ENCODE measurements at places on chromosomes 1 and 21.

GRCh38 chr1:76496871-76497270, 370.4 kb upstream of the ST6GALNAC5 start:
- no peak for DNase-seq

DNA sequence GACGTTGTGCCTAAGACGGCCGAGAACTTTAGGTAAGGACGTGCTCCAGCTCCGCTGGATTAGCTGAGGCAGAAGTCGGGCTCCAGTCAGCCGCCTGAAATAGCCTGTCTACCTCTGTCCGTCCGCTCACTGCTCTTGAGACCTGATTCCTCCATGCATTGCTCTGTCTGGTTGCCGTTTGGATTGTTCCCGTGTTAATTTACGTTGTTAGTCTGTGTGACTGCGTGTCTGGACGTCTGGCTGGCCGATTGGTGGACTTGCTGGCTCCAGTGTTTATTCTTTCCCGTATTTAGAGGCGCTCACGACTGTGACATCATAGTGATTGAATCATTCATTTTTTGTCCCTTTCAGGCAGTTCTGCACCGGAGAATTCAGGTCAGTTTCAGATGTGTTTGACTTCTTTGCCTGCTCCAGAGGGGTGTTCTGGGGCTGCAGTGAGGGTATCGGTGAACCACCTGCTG, 684 bp downstream of the PPIH start:
- DNase-seq = no peak

DNA sequence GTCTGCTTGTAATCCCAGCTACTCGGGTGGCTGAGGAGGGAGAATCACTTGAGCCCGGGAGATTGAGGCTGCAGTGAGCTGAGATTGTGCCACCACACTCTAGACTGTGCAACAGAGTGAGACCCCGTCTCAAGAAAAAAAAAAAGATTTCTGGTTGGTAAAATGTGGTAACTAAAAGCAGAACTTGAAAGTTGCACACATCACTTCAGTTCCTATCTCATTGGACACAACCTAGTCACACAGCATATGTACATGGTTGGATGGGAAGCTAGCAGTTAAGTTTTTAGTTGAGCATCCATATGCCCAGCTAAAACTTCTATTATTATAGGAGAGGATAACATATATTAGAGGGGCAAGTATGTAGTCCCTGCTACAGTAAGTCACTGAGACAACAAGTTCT, 22.1 kb downstream of the BCAS2 start:
- DNase-seq = no peak

GRCh38 chr1:54358503-54359168, 47.6 kb downstream of the SSBP3 start:
- no peak for DNase-seq

DNA sequence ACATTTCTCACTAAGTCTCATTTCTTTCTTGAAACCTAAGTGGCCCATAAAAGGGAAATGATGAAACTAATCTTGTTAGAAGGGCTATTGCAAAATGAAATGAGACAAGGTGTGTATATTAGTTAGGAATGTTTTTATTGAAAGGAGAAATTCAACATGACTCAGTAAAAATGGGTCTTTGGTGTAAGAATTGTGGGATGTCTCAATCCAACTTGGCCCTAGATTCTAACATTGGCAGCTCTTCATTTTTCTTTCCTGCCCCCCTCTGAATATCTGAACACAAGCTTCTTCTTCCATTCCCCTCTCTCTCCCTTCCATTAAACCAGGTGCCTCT, 26.8 kb upstream of the TARBP1 start:
- DNase-seq = no peak

DNA sequence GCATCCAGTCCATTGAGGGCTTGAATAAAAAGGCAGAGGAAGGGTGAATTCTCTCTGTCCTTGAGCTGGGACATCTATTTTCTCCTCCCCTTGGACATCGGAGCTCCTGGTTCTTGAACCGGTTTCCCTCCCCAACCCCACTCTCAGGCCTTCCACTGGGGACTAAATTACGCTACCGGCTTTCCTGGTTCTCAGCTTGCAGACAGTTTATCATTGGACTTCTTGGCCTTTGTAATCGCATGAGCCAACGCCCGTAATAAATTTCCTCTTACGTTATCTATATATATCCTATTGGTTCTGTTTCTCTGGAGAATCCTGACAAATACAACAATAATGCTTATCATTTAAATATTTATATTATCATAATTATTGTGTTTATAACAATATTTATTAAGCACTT, 20.4 kb upstream of the COL9A2 start:
- no peak for DNase-seq

- DNase-seq = no peak
Measured at GRCh38 chr21:9772348-9772672, 749.1 kb upstream of the TPTE start.

- no peak for DNase-seq
Measured at GRCh38 chr1:209766051-209766450, 10.2 kb downstream of the TRAF3IP3 start.

- DNase-seq = no peak
Measured at GRCh38 chr21:40253112-40253511, 385.9 kb downstream of the PCP4 start.

DNA sequence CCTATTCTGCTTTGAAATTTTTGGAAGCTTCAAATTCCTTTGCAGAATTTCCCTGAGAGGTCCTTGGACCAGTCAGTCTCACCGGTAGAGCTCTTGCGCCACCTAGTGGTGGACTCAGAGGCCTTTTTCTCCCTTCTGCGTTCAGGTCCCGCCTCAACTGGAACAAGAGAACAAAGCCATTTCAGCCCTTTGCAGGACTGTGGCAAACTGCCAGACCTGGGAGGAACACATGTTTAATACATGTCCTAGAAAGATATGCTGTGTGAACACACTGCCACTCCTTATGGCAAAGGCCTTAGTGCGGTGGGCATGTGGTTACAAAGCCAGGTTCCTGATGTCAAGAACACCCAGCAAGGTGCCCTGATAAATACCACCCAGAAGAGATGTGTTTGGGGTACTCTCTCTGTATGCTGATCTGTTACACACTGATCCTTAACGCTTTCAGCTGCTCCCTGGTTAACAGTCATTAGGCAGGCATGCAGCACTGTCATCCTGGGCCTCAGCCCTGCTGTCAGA, 82.2 kb upstream of the SSX2IP start:
- peak; percentile 74 for DNase-seq

DNA sequence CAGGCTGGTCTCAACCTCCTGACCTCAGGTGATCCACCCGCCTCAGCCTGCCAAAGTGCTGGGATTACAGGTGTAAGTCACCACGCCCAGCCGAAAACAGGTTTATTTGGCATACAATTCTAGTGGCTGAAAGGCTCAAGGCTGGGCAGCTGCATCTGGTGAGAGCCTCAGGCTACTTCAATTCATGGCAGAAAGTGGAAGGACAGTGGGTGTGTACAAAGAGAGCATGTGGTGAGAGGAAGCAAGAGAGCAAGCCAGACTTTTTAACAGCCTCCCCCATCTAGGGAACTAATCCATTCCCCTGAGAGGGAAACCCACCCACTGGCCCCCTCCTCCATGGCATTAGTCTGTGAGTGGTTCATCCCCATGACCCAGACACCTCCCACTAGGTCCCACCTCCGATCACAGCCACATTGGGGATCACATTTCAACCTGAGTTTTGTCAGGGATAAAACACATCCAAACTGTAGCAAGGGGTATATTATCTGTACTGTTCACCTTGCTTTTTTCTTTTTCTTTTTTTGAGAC, 9.5 kb downstream of the BMP8A start:
- DNase-seq = no peak

DNA sequence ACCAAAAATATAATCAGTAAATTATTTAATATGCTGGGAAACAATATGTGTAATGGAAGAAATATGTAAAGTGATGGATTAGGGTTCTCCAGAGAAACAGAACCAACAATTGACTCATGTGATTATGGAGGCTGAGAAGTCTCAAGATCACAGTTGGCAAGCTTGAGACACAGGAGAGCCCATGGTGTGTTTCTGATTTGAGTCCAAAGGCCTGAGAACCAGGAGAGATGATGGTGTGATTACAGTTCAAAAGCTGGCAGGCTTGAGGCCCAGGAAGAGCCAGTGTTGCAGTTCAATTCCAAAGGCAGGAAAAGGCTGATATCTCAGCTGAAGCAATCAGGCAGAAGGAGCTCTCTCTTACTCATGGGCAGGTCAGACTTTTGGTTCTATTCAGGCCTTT, 138.8 kb upstream of the NBPF11 start:
- no peak for DNase-seq

DNA sequence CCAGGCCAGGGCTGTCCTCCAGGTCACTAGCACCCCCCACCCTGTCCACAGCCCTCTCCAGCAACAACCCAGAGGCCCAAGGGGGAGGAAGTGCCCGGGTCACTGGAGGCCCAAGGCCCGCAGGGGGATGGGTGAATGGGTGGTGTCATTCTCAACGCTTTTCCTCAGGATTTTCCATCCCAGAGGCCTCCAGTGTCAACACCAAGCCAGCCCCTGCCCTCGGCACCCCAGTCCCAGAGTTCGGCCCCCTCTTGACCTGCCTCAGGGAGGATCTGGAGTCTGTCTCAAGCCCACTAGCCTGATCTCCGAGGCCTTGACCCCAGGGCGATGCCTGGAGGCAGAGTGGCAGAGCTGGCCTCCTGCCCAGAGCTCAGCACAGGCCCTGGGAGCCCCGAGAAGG, 5.1 kb downstream of the TMEM82 start:
- DNase-seq = no peak

DNA sequence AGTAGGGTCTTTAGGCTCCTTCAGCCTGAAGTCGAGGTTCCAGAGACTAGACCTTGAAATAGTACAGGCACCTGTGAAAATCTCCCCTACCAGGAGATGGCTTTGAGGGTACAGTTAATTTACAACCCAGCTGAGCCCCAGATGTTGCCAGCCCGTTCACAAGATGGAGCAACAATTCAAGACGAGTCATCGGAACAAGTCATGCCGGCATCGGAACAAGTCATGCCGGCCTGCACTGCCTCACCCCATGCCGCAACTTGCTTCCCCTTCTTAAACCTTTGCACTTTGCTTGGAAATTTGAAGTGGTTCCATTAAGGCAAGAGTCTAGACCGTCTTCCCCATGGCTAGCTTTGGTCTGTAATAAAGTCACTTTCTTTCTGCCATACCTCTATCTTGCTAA, 16.0 kb downstream of the HHAT start:
- DNase-seq = no peak

GRCh38 chr1:212914789-212915188, 35.6 kb upstream of the VASH2 start:
- no peak for DNase-seq

GRCh38 chr1:199273837-199274379, 635.1 kb downstream of the PTPRC start:
- peak; percentile 27 for DNase-seq

GRCh38 chr1:205285381-205286101, 36.0 kb downstream of the NUAK2 start:
- no peak for DNase-seq

DNA sequence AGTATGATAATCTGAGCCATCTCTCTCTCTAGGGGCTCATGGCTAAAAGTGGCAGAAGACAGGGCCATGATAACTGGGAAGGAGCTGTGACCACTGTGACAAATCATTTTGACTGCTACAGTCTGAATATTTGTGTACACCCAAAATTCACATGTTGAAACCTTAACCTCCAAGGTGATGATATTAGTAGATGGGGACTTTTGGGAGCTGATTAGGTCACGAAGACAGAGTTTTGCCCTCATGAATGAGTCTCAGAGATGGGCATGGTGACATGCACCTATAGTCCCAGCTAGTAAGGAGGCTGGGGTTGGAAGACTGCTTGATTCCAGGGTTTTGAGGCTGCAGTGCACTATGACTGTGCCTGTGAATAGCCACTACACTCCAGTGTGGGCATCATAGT, 174.9 kb downstream of the PLD5 start:
- no peak for DNase-seq

- no peak for DNase-seq
Measured at GRCh38 chr1:187203257-187203656, 374.5 kb downstream of the PLA2G4A start.

GRCh38 chr1:160653620-160654016, 6.8 kb upstream of the SLAMF1 start:
- DNase-seq = no peak

DNA sequence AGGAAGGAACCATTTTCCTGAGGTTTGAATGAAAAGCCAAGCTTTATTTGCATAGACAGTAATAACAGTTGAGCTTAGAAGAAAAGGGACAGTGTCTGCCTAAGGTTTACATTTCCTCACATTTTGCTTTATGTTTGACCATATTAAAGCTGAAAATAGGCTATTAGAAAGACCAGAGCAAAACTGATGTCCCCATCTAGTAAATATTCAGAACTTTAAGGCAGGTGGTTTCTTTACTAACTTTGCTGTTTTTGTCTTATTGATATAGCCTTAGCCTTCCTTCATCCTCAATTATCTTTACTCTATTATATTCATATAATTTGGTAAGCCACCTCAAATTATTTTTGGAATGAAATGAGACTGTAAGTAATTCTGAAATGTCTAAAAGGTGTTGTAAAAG, 53.6 kb upstream of the LAPTM5 start:
- no peak for DNase-seq

- DNase-seq = no peak
Measured at GRCh38 chr1:180536821-180537372, 21.9 kb upstream of the OVAAL start.

- no peak for DNase-seq
Measured at GRCh38 chr1:2097386-2098300, 47.4 kb downstream of the PRKCZ start.

DNA sequence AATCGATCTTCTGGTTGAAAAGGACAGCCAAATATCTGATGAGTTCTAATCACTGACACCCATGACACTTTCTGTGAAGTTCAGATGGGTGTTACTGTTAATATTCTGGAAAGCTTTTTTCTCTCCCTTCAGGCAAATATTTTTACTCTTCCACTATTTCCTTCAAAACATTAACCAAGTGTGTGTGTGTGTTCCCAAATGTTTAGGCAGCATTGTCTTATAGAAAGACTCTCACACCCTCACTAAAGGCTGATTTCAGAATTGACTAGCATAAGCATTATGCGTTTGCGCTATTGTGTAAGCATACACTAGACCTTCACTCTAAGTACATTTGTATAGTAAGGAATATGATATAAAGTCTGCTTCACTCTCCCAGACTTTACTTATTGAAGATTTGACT, 24.7 kb downstream of the WARS2 start:
- no peak for DNase-seq

DNA sequence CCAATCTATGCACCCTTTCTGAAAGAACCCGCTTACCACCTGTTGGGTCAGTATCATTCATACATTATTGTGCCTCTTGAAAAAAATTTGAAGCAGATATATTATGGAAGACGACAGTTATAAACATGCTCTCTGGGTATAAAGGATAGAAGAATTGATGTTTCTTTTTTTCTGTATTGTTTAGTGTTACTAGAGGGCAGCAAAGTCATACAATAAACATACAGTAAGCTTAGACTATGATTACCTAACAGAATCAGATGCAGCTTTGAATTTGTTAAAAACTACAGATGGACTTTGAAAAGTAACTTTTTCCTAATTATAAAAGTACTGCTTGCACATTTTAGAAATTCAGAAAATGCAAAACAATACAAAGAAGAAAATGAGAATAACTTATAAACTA, 11.1 kb upstream of the PAXBP1 start:
- no peak for DNase-seq

- DNase-seq = no peak
Measured at GRCh38 chr21:43867948-43868347, 2.9 kb downstream of the AGPAT3 start.

GRCh38 chr1:64516301-64516700, 46.4 kb downstream of the CACHD1 start:
- DNase-seq = no peak

All from dermis microvascular lymphatic vessel endothelial cell (primary cell).